ENCODE measurements at places on chromosomes 1 and 21.

GRCh38 chr1:51555866-51556619 is 37.0 kb upstream of the EPS15 start:
- no peak for DNase-seq

DNA sequence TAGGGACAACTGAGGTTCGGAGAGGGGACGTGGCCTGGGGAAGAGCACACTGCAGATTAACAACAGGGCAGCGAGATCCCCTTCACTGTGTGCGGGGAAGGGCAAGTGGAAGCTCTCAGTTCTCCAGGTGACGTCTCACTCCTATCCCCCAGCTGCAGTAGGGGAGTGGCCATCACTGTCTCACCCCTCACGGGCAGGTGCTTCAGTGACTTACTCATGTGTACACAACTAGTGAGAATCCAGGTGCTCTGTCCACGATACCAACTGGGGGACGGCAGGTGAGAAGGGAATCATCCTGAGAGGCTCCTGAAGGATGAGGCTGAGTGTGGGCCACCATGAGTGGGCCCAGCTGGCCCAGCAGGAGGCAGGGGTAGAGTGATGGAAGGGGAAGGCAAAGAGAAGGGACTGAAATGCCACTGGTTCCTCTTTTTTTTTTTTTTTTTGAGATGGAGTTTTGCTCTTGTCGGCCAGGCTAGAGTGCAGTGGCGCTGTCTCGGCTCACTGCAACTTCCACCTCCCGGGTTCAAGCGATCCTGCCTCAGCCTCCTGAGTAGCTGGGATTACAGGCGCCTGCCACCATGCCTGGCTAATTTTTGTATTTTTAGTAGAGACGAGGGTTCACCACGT is 25.9 kb downstream of the RHBG start:
- no peak for DNase-seq

GRCh38 chr1:64163970-64164369 is 39.5 kb upstream of the UBE2U start:
- DNase-seq = no peak

DNA sequence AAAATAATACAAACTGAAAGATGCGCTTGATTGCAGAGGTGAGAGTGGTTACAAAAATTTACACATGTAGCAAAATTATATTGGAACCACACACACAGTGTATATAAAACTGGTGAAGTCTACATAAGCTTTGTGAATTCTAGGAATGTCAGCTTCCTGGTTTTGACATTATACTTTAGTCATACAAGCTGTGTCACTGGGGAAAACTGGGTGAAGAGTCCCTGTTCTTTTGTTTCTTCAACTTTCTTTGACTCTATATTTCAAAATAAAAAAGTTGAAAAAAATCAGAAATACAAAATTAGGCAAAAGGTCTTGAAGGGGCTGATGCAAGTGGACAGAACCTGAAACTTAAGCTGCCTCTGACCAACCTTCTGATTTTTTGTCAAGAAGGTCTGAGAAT is 3.0 kb downstream of the C1QC start:
- DNase-seq = no peak

- no peak for DNase-seq
These were observed 30.7 kb downstream of the BACH1 start for GRCh38 chr21:29329406-29329805.

DNA sequence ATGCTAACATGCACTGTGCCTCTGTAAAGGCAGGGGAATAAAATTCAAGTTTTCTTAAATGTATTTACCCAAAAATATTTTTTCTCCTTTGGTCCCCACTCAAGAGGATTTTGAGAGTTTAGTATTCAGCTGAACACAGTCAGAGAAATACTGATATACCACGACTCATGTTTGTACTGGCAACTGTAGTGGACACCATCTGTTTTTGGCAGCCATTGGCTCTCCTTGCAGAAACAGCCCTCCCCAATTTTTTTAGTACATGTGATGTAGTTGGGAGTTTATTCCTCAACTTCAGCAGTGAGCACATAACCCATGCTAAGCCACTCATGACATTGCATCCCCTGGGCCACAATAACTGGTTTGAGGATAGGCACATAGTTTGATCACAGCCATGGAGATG is 154.8 kb upstream of the POU3F1 start:
- no peak for DNase-seq

GRCh38 chr21:41715649-41716281 is 51.1 kb downstream of the RIPK4 start:
- no peak for DNase-seq

DNA sequence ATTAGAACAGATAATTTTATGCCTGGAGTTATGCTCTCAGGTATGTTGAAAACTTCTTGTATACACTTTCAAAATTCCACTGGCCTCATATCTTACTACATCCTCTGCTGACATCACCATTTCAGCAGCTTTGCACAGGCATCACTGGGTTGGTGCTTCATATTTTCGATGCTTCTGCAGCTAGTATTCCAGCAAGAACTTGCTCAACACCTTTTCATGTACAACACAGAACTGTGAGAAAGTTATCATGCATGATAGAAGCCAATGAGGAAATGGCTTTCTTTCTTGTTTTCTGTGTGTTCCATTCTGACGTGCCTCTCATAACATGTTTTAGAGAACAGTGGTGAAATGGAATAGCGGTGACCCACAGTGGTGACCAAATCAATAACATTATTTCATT is 5.1 kb upstream of the GBP5 start:
- DNase-seq = no peak

- no peak for DNase-seq
These were observed 32.6 kb upstream of the EDN2 start for GRCh38 chr1:41517062-41517438.

DNA sequence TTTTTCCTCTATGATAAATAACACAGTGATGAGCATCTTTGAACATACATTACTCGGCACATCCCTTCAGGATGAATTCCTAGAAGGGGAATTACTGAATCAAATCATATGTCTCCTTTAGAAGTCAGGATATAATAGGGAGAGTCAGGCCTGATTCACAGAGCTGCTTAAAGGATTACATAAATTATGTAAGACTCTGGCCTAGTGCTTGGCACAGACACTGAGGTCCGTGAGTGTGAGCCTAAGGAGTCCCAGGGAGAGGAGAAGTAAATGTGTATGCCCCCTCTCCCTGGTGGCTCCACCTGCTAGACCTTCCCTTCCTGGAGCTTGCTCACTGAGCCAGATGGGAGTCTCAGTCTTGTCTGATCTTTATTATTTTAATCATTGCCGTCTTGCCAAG is 8.6 kb upstream of the FOXE3 start:
- no peak for DNase-seq

DNA sequence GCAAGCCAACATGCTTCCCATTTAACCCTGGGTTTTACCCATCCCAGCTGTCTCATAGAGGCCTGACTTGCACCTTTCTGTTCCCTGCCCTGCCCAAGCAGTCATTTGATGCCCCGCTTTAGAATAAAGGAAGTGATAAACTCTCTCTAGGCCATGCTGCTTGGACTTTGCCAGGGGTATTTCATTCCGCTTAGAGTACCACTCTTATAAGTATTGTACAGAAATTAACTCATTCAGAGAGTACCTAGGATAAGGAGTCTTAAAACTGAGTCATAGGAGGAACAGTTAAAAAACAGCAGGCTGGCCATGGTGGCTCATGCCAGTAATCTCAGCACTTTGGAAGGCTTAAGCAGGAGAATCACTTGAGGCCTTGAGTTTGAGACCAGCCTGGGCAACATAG is 21.0 kb upstream of the LYST start:
- no peak for DNase-seq

- DNase-seq = no peak
These were observed 367.7 kb upstream of the NEGR1 start for GRCh38 chr1:72649991-72650390.

- DNase-seq = no peak
These were observed 55.5 kb downstream of the GABPA start for GRCh38 chr21:25790122-25790877.

DNA sequence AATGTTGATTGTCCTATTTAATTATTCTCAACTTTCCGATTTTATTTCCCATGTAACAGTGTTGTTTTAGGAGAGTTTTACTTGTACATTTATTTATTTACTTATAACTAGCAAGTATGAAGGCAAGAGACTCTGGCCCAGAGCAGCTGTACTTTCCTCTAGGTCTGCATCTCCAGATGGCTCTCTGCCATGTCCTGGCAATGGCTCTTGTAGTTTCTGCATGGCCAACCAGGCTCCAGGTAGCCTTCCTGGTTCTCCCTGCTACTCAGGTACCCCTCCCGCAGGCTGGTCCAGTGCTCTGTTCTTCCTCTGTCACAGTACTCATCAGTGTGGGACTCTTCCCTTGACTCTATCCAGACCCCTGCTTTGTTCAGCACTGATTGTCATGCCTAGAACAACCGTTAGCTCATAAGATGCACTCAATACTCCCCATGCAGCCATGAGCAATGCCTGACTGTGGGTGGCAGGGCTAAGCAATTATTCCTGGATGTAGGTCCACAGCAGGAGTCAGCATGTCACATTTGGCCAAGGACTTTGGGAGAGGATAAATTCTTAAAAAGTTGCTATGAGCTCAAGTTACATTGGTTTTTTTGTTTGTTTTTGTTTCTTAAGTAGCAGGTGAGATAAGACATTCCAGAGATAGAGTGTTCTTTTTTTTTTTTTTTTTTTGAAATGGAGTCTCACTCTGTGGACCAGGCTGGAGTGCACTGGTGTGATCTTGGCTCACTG is 10.9 kb upstream of the IL20 start:
- no peak for DNase-seq

DNA sequence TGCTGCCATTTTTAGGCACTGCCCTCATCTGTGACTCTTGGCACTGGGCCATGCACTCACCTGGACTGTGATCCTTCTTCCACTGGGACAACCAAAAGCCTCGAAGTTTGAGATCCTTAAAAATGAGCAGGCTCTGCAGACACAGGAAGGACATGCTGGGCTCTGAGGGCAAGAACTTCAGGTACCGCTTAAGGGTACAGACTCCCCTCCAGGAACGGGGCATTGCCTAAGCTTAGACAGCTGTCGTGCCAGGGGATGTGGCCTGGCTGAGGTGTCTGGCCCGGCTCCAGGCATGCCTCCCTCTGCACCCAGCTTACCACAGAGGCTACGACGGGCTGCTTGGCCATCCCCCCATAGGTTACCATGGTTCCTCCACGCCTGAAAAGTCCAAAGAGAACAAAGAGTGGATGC is 14.2 kb upstream of the SRSF4 start:
- DNase-seq = no peak

DNA sequence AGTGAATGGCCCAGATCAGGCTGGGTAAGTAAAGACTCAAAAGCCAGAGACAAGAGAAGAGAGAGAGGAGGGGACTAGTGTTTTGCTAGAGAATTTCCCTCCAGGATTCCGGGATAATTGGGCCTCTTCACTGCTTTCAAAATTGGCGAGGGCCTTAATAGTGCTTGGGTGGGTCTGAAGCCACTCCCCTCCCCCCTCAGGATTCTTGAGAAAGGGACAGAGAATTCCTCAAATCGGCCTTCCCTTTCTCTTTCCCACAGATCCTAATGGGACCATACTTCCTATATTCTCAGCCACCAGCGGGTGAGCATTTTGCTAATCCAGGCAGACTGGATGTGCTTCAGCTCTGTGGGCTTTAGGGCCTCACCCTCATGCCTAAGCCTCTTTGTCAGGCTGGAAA is 11.9 kb downstream of the SFN start:
- no peak for DNase-seq

- DNase-seq = no peak
These were observed 103.4 kb downstream of the COL24A1 start for GRCh38 chr1:86052948-86053698.
